ENCODE measurements at places on chromosomes 5 and 9. TPM values are rescaled to one million over a fixed set of nuclear protein-coding genes. Genes with fewer than 3 reads are reported as not detected.

The ECSCR gene
- 8.4 TPM for total RNA-seq

The TBC1D2 gene
- 137 TPM for total RNA-seq

The NUTM2F gene
- total RNA-seq, result not detected

The ADAMTS19 gene
- 0.17 TPM for total RNA-seq

The PHF24 gene
- total RNA-seq, result 0.74 TPM

GRCh38 chr5:179668391-179668790 lies 12.4 kb downstream of the CBY3 start:
- H3K4me1 ChIP-seq, result no peaks in the 10 kb centered on the region
- H3K4me3 ChIP-seq, result no peak overlapping the region
- H3K36me3 ChIP-seq, result peaks cover 7% of the 10 kb centered on the region
- H3K27ac ChIP-seq, result no peak overlapping the region

- H3K4me1 ChIP-seq, result no peaks in the 10 kb centered on the region
- no peak overlapping the region for H3K27ac ChIP-seq
- no peaks in the 10 kb centered on the region for H3K27me3 ChIP-seq
These were observed 56.3 kb upstream of the SPEF2 start for GRCh38 chr5:35561396-35561795.

GRCh38 chr5:144205141-144205551 lies 34.5 kb downstream of the KCTD16 start:
- no peaks in the 10 kb centered on the region for H3K36me3 ChIP-seq
- no peak for DNase-seq
- H3K4me3 ChIP-seq, result peak overlapping the region; percentile 21
- peaks cover 7% of the 10 kb centered on the region for H3K27me3 ChIP-seq

- DNase-seq, result no peak
- no peak overlapping the region for H3K4me3 ChIP-seq
- H3K27me3 ChIP-seq, result no peaks in the 10 kb centered on the region
- no peak overlapping the region for H3K27ac ChIP-seq
These were observed 297.9 kb upstream of the SEMA6A start for GRCh38 chr5:116872486-116872885.

GRCh38 chr5:116135344-116135743 lies 50.5 kb downstream of the COMMD10 start:
- no peaks in the 10 kb centered on the region for H3K36me3 ChIP-seq
- no peaks in the 10 kb centered on the region for H3K27me3 ChIP-seq
- no peak overlapping the region for H3K27ac ChIP-seq
- no peaks in the 10 kb centered on the region for H3K4me1 ChIP-seq
- H3K4me3 ChIP-seq, result no peak overlapping the region

DNA sequence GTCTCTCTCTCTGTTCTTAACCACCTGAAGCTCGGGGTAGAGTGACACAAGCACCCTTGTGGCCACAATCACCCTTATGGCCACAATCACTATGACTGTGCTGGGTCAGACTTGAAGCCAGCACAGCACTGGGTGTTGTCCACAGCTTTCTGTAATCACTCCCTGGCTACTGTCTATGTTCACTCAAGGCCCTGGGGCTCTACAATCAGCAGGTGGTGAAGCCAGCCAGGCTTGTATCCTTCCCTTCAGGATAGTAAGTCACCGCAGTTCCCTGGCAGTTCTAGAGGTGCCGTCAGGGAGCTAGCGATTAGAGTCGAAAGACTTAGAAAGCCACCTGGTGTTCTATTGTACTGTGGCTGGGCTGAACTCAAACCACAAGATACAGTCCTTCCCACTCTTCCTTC lies 44.2 kb downstream of the GDA start:
- no peak overlapping the region for H3K4me3 ChIP-seq
- DNase-seq, result no peak
- no peaks in the 10 kb centered on the region for H3K36me3 ChIP-seq
- H3K4me1 ChIP-seq, result no peaks in the 10 kb centered on the region
- no peak overlapping the region for H3K27ac ChIP-seq

DNA sequence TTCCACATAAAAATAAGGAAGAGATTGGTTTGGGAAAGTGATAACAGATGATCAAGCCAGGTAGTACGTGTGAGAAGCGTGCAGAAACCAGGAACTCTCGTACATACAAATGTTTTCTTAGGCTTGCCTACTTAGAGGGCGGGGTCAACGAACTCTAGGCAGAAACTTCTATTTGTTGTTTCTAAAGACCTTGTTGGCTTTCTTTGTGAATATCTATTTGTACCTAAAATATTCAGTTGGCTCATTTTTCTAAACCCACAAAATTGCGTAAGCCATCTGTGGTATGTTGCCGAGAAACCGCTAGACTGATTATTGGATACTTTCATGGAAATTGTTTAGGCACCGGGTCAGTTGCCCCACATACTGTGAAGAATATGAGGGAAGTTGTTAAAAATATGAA lies 458.5 kb downstream of the MAT2B start:
- H3K36me3 ChIP-seq, result no peaks in the 10 kb centered on the region
- no peak overlapping the region for H3K4me3 ChIP-seq
- H3K27me3 ChIP-seq, result no peaks in the 10 kb centered on the region
- no peak for DNase-seq
- no peaks in the 10 kb centered on the region for H3K4me1 ChIP-seq
- no peak overlapping the region for H3K27ac ChIP-seq

DNA sequence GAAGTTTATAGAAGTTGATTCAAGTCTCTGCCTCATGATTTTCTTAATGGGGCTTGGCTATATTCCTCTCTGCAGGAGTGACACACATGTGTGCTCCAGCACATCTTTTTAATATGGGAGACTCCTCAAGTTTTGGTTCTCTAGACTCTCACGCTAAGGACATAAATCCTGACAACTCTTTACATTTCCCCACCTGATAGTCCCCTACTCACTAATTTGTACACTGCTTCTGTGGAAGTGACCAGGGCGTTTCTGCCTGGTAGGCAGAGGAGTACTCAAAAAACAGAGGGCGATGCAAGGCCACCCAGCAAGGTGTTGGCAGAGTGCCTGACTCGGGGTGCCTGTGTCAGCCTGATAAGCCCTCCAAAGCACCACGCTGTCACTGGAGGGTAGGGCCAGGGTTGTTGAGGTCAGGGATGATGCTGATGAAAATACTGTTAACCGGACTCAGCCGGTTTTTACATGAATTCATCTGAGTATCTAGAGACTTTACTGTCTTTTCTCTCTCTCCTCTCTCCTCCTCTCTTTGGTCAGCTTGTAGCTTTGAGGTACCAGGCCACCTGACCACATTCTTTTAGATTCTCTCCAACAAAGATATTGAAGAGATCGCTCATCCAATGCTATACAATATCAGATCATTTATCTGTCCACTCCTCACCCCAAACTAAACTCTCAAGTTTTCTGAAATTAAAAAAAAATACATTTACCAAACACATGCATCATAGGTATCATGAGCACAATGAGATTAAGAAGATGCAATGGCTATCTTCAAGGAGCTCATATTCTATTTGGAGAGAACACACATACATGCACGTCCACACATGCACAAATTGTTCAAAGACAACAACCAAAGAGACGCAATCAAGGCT lies 205.2 kb downstream of the PIK3R1 start:
- peaks cover 23% of the 10 kb centered on the region for H3K4me1 ChIP-seq
- H3K27me3 ChIP-seq, result no peaks in the 10 kb centered on the region
- H3K27ac ChIP-seq, result no peak overlapping the region

DNA sequence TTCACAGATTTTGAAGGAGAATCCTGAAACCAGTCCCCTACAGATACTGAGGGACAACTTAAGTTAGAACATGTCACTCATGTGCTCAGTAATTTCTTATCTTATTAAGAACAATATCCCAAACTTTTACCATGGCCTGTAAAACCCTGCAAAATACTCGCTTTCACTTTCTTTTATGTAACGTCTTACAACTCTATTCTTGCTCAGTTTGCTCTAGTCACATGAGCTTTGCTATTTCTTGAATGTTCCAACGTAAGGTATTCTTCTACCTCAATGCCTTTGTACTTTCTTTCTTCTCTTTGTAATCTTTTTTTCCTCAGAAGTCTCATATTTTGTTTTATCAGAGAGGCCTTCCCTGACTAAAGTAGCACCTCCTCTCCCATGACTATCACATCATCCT lies 14.1 kb downstream of the TMEM38B start:
- H3K36me3 ChIP-seq, result no peaks in the 10 kb centered on the region

GRCh38 chr5:178396796-178397720 lies 164.5 kb upstream of the PHYKPL start:
- peaks cover 16% of the 10 kb centered on the region for H3K4me1 ChIP-seq
- no peaks in the 10 kb centered on the region for H3K36me3 ChIP-seq
- no peaks in the 10 kb centered on the region for H3K27me3 ChIP-seq
- H3K4me3 ChIP-seq, result no peak overlapping the region

DNA sequence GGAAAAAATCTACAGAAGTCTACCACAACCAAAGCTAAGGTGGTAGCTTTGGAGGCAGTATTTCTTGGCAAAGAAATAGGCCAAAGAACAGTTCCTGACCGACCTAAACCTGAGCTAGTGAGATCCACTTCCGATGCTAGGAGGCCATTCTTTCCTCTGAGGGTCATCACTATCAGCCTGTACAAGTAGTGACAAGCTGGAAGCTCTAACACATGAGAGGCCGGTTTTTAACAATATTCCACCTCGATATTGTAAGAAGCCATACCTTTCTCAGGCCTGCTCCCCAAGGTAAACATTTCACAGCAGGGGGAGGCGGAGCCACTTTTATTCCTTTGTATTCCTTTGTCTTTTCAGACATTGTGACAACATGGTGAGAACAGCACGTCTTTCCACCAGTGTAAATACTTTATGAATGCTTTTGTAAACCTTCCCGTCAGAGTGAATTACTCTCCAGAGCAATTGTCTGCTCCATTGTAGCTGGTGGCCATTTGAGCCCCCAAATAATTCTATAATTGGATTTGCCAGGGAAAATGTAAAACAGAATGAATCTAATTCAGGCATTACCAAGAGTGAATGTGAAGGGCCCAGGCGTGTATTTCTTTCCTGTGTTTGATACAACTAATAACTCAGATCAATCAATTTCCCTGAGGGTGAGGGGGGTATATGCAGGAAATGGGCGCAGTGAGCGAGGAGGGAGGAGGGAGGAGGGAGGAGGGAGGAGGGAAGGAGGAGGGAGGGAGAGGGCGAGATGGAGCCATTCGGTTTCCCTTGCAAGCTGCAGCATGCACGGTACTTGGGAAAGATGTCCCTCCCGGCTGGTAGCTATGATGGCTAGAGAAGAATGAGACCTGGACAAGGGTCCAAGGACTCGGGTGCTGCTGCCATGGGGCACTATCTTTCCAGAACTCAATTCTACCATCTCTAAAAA lies 166.6 kb downstream of the CDK5RAP2 start:
- no peak for DNase-seq
- no peak overlapping the region for H3K27ac ChIP-seq
- no peak overlapping the region for H3K4me3 ChIP-seq
- peaks cover 29% of the 10 kb centered on the region for H3K36me3 ChIP-seq
- no peaks in the 10 kb centered on the region for H3K4me1 ChIP-seq

GRCh38 chr5:65078331-65078730 lies 309.6 kb downstream of the CWC27 start:
- no peaks in the 10 kb centered on the region for H3K36me3 ChIP-seq
- H3K27ac ChIP-seq, result peak overlapping the region; percentile 54
- H3K4me1 ChIP-seq, result peaks cover 7% of the 10 kb centered on the region
- DNase-seq, result no peak

- peaks cover 77% of the 10 kb centered on the region for H3K36me3 ChIP-seq
- H3K27me3 ChIP-seq, result no peaks in the 10 kb centered on the region
- no peak overlapping the region for H3K27ac ChIP-seq
These were observed 21.0 kb downstream of the TSC1 start for GRCh38 chr9:132923346-132923902.

DNA sequence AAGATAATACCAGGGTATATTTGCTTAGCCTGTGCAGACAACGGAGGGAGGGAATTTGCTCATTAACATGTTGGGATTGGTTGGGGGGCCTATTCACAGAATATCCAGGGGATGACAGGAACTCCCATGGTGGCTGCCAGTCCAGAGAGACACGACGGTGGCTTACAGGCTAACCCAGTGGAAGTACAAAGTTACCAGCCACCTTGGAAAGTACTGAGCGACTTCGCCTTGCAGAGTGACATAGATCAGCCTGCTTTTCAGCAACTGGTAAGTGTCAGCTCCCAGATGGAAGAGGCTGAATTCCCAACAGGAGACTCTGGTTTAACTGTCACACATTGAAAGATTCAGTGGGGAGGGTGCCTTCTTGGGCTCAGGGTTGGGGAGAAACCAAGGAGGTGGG lies 7.9 kb downstream of the ISL1 start:
- no peak overlapping the region for H3K27ac ChIP-seq
- peaks cover 2% of the 10 kb centered on the region for H3K27me3 ChIP-seq
- DNase-seq, result no peak
- no peaks in the 10 kb centered on the region for H3K36me3 ChIP-seq
- H3K4me3 ChIP-seq, result no peak overlapping the region
- peaks cover 18% of the 10 kb centered on the region for H3K4me1 ChIP-seq

GRCh38 chr9:90891308-90892040 lies 89.9 kb downstream of the SYK start:
- no peak overlapping the region for H3K4me3 ChIP-seq
- no peak overlapping the region for H3K27ac ChIP-seq
- no peaks in the 10 kb centered on the region for H3K27me3 ChIP-seq
- H3K4me1 ChIP-seq, result no peaks in the 10 kb centered on the region
- no peak for DNase-seq
- H3K36me3 ChIP-seq, result peaks cover 11% of the 10 kb centered on the region

DNA sequence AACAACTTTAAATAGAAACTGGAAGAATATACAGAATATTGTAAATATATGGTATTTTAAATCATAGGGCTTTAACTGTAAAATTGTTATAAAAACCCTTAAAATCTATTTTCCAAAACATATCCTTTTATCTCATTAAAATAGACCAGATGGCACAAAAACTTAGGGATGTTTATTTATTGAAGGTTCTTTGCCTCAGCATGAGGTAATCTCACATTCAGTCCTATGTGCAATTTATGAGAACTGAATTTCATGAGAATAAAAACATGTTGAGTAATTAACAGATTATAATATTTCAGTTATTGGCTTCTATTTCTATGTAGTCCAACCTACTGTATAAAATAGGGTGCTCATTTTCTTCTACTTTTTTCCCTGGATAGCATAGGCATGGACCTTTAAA lies 329.2 kb upstream of the PRR16 start:
- no peak overlapping the region for H3K27ac ChIP-seq
- peaks cover 4% of the 10 kb centered on the region for H3K4me1 ChIP-seq
- no peak overlapping the region for H3K4me3 ChIP-seq
- DNase-seq, result no peak

DNA sequence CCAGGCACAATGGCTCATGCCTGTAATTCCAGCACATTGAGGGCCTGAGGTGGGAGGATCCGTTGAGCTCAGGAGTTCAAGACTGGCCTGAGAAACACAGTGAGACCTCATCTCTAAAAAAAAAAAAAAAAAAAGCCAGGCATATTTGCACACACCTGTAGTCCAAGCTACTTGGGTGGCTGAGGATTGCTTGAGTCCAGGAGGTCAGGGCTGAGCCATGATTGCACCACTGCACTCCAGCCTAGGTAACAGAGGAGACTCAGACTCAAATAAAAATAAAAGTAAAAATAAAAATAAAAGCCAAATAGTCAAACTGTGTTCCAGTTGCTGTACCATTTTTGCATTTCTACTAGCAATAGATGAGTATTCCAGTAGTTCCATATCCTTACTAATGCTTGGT lies 616.0 kb downstream of the KIF4B start:
- DNase-seq, result no peak
- no peak overlapping the region for H3K4me3 ChIP-seq
- no peaks in the 10 kb centered on the region for H3K4me1 ChIP-seq
- no peaks in the 10 kb centered on the region for H3K36me3 ChIP-seq
- no peak overlapping the region for H3K27ac ChIP-seq

Data from upper lobe of left lung (tissue), 6 donors.